Natural killer cell treated with Interleukin-12 subunit alpha and Interleukin-12 subunit beta and Interleukin-15 and Interleukin-18, amount 100 ng/mL, for 72 hours (primary cell): ENCODE measurements at places on chromosomes 13 and 19. TPM values are rescaled to one million over a fixed set of nuclear protein-coding genes. Genes with fewer than 3 reads are reported as not detected.

The GRIK5 gene
- total RNA-seq, result 1.0 TPM

The PRTN3 gene
- not detected for total RNA-seq

The KMT5C gene
- total RNA-seq, result 9.7 TPM

The PDX1 gene
- total RNA-seq, result not detected

The TTC9B gene
- not detected for total RNA-seq

The TBXA2R gene
- not detected for total RNA-seq

The PLEKHJ1 gene
- total RNA-seq, result 85.9 TPM

The TBC1D17 gene
- 34.0 TPM for total RNA-seq

The ATP4B gene
- total RNA-seq, result not detected

The OR10H1 gene
- total RNA-seq, result 0.20 TPM

The SLITRK5 gene
- total RNA-seq, result 0.02 TPM

The LILRA1 gene
- 0.31 TPM for total RNA-seq

The ATP4A gene
- total RNA-seq, result not detected

The LRRC8E gene
- not detected for total RNA-seq

The ERICH4 gene
- not detected for total RNA-seq

The TRPM4 gene
- not detected for total RNA-seq

The CD209 gene
- total RNA-seq, result not detected

The FBXO17 gene
- total RNA-seq, result not detected

The ALOX5AP gene
- 173 TPM for total RNA-seq

The CKM gene
- total RNA-seq, result 0.29 TPM

The ZNF730 gene
- 1.3 TPM for total RNA-seq
